Hematopoietic multipotent progenitor cell treated with erythropoietin and hydrocortisone succinate and interleukin-3 and kit ligand, for 15 days (in vitro differentiated cells): ENCODE measurements at places on chromosomes 7 and 10.

- DNase-seq, result no peak
Measured at GRCh38 chr10:60281792-60282353, 107.8 kb downstream of the ANK3 start.

GRCh38 chr10:108749042-108749441 is 1174.3 kb downstream of the XPNPEP1 start:
- DNase-seq, result no peak

GRCh38 chr10:103768345-103768744 is 87.0 kb downstream of the SH3PXD2A start:
- no peak for DNase-seq

- DNase-seq, result no peak
Measured at GRCh38 chr7:100951172-100951571, 1.8 kb downstream of the MUC3A start.

DNA sequence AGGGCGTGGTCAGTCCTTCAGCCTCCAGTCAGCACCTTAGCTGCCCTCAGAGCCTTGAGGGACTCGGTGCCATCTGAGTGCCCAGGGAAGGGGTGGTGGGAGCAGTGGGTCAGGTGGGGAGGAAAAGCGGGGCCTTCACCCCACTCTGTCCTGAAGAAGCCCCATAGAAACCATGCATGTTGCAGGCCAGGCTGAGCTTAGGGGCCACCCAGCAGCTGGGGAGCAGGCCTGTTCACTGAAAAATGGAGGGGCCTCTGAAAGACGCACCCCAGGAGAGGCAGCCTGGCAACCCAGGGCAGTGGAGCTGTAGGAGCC is 144.3 kb downstream of the GRID1 start:
- DNase-seq, result no peak

DNA sequence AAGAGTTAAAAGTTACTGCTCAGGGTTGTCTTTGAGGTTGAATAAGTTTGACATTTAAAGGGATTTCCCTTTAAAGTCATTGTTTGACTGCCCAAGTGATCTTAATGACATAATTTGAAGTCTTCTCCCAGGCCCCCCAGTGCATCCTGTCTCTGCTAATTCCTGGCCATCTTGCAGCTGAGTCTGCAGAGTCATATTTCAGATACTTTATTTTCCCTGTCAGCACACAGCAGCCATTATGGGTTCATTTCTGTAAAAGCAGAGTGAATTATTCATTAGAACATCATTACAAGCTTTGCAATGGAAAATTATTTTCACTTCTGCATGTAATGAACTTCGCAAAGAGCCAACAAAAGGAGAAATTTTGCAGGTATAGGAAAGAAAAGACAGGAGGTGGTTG is 536.6 kb downstream of the GALNT17 start:
- DNase-seq, result no peak

GRCh38 chr10:66368146-66368545 is 557.7 kb upstream of the LRRTM3 start:
- no peak for DNase-seq

DNA sequence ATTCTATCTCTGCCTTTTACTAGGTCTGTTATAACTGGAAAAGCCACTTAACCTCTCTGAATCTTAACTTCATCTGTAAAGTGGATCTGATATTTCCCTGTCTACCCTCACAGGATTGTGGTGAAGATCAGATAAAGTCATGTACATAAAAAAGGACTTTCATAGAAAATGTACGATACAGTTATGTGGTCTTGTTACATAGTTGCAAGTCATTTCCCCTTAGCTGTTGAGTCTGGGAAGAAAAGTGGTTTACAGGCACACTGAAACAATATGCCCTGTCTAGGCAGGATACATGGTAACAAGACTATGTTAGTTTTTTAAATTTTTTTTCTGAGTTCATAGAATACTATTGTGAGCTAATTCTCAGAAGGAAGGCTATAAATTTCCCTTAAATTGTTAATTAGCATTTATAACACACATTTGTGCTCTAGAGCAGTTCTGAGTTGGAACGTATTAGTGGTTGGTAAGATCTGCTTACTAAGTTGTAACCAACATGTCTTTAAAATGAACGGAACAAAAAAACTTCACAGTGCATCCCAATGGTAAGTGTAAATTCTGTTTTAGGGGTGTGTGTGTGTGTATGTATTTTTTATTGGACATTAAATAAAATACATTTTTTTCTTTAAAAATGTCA is 7.1 kb upstream of the GSTO1 start:
- no peak for DNase-seq

GRCh38 chr10:24723788-24724380 is at the start of gene ARHGAP21:
TSS of gene ARHGAP21 (minus strand) at chr10:24723887. CDS start at chr10:24721899, 1,988 bp downstream.
- DNase-seq, result peak; percentile 47

DNA sequence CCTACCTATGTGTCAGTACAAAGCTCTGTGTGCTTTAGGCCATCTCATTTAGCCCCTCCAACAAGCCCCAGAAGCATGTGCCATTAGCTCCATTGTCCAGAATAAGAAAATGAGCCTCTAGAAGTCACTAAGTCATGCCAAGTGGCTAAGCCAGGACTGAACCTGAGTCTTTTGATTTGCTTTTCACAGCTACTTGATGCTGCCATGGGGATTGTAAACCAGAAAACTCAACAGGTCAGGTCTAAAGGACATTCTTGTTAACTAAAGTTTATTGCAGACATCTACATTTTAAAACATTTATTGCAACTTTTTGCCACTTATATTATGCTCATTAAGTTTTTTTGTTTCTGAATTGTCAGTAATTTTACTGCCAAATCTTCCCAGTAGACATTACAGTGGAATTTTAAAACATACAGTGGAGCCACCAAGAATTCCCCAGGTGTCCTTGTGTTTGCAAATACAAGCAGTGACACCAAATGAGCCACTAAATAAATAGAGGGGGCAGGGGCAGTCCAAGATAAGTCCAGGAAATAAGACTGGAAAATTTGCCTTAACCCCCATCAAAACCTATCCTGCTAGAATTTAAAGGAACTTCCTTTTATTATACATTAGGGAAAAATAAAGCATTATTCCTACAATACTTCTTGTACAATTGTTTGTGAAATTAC is 115.9 kb downstream of the RAPGEF5 start:
- no peak for DNase-seq

GRCh38 chr10:84429926-84430520 is 101.6 kb downstream of the CCSER2 start:
- peak; percentile 57 for DNase-seq

DNA sequence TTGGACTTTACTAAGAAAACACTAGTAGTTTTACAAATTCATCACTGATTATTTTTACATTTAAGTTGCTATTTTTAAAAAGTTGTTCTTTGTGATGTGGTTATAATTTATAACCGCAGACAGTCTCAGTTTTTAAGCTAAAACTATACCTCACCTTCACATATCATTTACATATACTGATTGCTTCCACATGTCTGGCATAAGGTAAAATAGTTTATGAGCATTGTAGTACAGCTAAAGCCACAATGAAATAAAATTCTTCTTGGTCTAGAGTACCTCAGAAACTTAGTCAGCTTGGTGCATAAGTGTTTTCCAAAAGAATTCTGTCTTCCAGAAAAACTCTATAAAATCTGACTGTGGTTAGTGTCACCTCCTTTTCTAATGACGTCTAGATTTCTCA is 13.0 kb downstream of the SEMA3A start:
- no peak for DNase-seq

- no peak for DNase-seq
Measured at GRCh38 chr7:45978731-45979211, 57.7 kb upstream of the IGFBP3 start.

- DNase-seq, result peak; percentile 71
Measured at GRCh38 chr7:143256932-143257331, 6.3 kb upstream of the GSTK1 start.

- no peak for DNase-seq
Measured at GRCh38 chr10:29839826-29840515, 205.2 kb upstream of the SVIL start.

DNA sequence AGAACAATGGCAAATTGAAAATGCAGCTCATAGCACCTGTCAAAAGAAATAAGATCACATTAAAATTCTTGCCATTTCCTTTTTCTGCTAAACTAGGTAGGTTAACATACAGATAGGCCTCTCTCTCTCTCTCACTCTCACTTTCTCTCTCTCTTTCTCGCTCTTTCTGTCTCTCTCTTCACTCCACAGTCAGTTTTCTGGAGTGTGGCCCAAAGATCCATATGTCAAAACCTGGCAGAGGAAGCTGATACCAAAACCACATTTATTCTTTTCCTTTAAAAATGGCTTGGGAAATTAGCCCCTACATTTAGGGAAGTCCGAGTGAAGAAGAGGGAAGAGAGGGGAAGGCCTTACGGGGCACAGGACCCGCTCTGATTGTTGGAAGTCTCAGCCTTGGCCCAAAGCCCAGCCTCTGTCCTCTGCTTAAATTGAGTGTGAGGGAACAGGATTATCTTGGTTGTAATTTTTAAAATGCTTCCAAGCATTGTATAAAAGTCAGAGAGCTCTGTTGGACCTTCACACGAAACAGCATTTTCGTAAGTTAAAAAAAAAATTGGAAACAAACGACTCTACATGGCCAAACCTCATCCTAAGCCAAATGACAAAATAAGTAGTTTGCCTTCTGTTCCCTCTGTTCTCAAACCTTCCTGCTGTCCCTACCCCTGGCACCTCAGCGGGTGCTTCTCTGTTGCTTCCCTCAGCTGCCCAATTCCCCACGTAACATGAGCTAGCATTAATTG is 83.2 kb downstream of the FRMD4A start:
- no peak for DNase-seq

DNA sequence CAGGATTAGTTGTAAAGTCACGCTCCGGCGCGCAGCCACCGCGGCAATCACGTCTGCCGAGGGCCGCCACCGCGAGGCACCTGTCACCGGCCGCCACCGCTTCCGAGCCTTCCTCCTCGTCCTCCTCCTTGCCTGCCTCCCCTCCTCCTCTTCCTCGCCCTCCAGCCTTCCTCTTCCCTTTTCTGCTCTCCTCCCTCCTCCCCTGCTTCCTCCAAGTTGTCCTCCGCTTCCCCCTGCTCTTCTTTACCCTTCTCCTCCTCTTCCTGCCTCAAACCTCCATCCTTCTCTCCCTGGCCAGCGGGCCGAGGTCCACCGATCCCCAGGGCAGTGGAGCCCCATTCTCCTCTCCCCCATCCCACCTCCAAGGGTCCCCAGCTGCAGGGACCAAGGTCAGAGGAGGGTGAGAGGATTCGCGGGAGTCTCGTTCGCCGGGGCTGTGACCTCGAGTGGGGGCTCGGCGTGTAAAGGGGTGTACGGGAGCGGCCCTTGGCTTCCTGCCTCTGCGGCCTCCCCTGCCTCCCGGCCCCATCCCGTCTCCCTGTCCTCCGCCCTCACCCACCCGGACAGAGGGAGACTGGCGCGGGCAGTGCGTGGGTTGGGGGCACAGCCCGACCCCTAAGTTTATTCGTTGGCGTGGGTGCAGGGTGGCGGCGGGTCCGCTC is 89.5 kb upstream of the PAX2 start:
- DNase-seq, result no peak

DNA sequence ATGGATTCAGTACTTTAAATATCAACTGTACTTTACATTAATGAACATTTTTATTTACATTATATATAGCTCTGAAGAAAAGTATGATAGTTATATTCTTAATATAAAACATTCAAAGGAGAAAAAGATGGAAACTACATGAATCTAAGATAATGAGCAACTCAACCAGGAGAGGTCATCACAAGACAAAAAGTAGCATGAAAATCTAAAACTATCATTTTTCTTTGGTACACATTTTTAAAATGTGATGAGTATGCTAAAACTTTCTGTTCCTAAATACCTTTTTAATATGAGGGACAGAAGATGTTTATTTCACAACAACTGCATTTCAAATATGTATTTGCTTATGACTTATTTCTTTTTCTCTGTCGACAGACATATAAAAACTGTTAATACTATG is 2.4 kb downstream of the CNTNAP2 start:
- DNase-seq, result no peak

DNA sequence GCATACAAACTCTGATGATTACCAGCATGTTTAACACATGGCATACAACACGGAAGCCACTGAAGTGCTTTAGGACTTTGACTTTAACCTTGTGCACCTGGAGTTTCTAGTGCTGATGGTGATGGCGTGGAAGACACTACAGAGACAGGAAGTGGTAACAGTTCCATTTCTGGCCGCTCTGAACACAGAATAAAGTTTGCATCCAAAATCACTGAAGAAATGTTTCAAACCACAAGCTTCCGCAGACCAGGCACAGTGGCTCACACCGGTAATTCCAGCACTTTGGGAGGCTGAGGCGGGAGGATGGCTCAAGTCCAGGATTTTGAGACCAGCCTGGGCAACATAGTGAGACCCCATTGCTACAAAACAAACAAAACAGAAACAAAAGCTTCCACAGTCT is 40.3 kb upstream of the TNPO3 start:
- no peak for DNase-seq

GRCh38 chr10:95818010-95818409 is 62.0 kb downstream of the ENTPD1 start:
- no peak for DNase-seq

GRCh38 chr7:111887734-111888133 is 318.5 kb downstream of the DOCK4 start:
- no peak for DNase-seq

DNA sequence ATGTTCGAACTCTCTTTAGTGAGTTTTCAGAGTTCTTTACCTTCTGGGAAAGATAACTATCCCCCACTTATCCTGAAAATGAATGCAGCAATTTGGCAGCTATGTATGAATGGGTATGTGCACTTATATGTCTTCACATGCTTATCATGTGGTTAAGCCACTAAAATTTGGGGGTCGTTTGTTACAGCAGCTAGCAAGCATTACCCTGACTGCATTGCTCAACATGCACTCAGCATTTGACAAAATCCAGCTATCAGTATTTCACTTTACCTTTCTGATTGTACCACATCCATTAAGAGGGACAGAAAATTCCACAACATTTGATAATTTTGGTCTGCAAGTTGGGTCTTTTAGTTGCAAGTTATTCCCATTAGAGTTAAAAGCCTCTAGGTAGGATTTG is 9.7 kb downstream of the CUZD1 start:
- no peak for DNase-seq

- no peak for DNase-seq
Measured at GRCh38 chr7:121985476-121986030, 112.6 kb downstream of the PTPRZ1 start.

GRCh38 chr7:49623943-49624342 is 149.5 kb upstream of the VWC2 start:
- DNase-seq, result no peak

GRCh38 chr10:77027576-77027975 is 610.0 kb downstream of the KCNMA1 start:
- no peak for DNase-seq

DNA sequence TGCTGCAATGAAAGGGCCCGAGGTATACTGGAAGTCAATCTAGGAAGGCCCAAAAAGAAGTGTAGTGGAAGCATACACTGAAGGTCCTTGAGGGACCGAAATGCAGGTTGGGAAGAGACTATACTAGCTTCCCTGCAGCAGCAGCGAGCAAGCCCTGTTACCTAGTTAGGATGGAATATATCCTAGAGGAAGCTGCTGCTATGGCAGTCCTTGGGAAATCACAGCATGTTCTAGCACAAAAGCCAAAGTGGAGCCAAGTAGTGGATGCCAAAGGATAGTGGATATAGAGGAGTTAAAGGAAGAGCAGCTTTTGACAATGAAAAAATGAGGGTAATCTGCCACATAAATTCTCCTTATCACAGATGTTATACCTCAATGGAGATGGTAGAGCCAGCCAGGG is 123.8 kb upstream of the STARD3NL start:
- no peak for DNase-seq
